Fibroblast of skin of abdomen (primary cell): ENCODE measurements at places on chromosomes 5 and 9.
A peak's percentile ranks its signal among the peaks of the same experiment; 100 is the strongest.

DNA sequence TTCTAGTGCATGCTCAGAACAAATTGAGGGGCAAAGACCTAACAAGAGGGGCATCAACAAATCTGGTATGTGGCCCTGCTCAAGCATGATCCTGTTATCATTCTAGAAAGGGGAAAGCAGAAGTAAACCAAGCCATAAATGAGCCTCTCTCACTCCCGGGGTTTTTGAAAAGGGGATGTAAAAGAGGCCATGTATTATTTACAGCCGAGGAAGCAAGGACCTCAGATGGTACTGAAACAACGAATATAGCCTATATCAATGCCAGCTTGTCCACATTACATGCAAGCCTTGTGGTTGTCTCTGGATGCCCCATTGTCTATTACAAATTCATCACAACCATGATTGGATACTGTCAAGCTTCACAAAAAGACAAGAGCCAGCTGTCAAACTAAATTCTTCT, 211.3 kb downstream of the DCP2 start:
- DNase-seq: no peak

- no peak for DNase-seq
Observed at GRCh38 chr5:151243564-151243963, 9.4 kb upstream of the GM2A start.

GRCh38 chr9:98593354-98594253, 115.1 kb downstream of the GABBR2 start:
- DNase-seq: no peak

DNA sequence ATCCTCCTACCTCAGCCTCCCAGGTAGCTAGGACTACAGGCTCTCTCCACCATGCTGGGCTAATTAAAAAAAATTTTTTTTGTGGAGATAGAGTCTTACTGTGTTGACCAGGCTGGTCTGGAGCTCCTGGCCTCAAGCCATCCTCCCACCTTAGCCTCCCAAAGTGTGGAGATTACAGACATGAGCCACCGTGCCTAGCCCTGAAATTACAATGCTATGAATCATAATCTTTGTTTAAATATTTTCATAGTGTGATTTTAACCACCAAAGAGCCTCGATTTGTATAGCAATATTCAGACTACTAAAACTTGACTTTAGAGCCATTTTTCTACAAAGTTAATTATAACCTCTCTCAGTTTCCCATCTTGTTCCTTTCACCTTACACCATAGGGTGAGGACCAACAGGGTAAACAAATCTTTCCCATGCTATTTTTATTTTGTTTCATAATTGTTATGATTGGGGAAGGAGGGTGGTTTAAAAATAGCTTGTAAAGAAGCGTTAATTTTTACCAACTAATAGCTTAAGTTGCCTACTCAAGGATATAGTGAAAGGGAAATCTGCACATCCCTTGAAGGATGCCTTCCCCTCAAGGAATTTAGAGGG, 32.7 kb downstream of the UBE2D2 start:
- DNase-seq: peak; percentile 46

- no peak for DNase-seq
Observed at GRCh38 chr5:177501874-177502678, 4.7 kb upstream of the PDLIM7 start.

- peak; percentile 63 for DNase-seq
Observed at GRCh38 chr9:97802276-97802675, 50.8 kb upstream of the FOXE1 start.
